ENCODE measurements at places on chromosomes 1 and 21. TPM values are rescaled to one million over a fixed set of nuclear protein-coding genes. Genes with fewer than 3 reads are reported as not detected.

DNA sequence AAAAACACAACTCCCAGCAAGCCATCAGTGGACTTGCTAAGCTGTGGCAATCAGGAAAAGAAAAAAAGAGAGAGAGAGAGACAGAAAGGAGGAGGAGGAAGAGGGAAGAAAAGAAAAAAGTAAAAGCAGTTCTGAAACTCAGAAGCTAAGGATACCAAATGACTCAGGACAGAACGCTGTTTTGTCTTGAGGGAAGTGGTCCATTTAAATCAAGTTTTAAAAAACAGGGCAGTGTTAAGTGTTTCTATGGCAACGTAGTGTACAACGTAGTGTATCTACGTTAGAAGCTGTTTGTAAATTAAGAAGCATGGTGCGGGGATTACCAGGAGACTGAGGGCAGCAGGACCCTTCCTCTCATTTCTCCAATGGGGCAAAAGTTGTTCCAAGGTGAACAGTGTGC is 5.8 kb downstream of the ADORA3 start:
- no peak for DNase-seq

GRCh38 chr1:43306688-43307457 is 6.1 kb downstream of the TIE1 start:
- no peak for DNase-seq

The FAM163A gene
- polyA plus RNA-seq: 5.5 TPM

The PTAFR gene
- polyA plus RNA-seq: 2.7 TPM

The PRPF38A gene
- polyA plus RNA-seq: 51.0 TPM

GRCh38 chr21:43750339-43751033 is 25.6 kb downstream of the CSTB start:
- no peak for DNase-seq

DNA sequence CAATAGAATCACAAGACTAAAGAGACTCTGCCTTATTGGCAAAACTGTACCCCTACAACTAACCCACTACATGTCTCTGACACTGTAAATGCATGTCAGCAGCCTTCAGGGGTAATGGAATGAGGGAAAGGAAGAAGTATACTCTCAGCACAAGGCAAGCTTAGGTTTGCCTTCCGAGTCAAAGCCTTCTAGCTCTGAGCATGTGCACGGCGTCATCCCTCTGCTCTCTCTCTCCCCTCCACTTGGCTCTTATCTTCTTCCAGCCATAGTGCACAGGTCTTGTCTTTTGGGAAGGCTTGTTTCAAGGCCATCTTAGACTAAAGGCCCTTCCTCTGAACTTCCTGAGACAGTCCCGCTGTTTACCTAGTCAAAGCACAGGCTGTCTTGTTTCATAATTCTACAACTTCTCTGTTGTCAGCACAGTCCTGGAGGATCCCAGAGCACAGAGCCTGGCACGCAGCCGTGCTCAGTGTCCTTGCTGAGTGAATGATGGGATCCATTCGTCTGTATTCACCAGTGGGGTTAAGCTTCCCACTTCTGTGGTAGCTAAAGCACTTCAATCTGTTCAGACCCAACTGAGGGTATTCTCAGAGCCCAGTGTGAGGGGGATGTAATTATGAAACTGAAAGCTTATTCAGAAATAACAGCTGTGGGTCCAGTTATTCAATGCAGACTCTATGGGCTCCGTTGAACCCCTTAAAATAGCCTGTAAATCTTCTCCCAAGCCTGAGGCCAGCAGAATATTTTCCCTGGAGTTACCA is 166.5 kb upstream of the PLD5 start:
- DNase-seq: no peak

GRCh38 chr1:15959827-15960446 is 16.0 kb downstream of the ZBTB17 start:
- no peak for DNase-seq

DNA sequence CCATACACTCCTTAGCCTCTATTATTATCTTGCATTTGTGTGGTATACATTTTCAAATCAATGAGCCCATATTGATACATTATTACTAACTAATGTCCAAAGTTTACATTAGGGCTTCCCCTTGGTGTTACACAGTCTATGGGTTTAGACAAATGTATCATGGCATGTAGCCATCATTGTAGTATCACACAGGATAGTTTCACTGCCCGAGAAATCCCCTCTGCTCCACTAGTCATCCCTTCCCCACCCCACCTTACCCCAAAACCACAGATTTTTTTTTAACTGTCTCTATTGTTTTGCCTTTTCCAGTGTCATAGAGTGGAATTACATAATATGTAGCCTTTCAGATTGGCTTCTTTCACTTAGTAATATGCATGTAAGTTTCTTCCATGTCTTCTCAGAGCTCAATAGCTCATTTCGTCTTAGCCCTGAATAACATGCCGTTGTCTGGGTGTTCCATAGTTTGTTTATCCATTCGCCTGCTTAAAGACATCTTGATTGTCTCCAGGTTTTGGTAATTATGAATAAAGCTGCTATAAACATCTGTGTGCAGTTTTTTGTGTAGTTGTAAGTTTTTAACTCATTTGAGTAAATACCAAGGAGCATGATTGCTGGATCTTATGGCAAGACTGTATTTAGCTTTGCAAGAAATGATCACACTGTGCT is 86.4 kb upstream of the LYST start:
- DNase-seq: no peak

DNA sequence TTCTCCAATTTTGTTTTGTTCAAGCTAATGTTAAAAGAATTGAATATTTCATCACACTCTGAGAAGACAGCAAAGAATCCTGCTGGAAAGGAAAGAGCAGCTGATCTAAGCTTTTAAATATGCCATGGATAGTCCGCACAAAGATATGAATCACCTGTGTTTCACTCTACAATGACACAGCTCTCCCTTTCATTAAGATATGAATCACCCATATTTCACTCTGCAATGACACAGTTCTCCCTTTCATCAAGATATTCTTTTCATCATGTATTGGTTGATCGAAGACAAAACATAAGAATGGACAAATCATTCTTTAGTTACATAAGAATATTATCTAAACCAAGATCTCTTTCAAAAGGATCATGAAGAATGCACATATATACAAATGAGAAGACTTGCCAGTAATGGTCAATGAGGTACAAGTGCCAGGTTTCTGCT is 367.3 kb downstream of the SMYD3 start:
- no peak for DNase-seq

DNA sequence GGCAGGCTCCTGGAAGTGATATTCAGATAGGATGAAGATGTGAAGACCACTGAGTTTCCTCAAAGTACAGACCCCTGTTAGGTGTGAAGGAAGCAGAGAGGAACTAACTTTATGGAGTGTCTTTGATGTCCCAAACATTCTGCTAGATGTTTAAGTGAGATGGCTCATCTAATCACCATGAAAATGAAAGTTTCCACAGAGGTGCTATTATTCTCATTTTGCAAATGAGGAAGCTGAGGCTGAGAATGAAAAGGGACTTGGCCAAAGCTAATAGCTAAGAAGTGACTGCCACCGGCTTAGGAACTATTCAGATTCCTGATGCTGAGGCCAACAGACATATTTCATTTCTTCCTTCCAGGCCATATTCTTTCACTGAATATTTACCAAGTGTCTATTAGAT is 45.9 kb upstream of the WLS start:
- DNase-seq: no peak

The NPHS2 gene
- polyA plus RNA-seq: not detected

The NCAM2 gene
- polyA plus RNA-seq: 7.7 TPM

The HES3 gene
- polyA plus RNA-seq: not detected

The SLC45A3 gene
- 9.3 TPM for polyA plus RNA-seq

DNA sequence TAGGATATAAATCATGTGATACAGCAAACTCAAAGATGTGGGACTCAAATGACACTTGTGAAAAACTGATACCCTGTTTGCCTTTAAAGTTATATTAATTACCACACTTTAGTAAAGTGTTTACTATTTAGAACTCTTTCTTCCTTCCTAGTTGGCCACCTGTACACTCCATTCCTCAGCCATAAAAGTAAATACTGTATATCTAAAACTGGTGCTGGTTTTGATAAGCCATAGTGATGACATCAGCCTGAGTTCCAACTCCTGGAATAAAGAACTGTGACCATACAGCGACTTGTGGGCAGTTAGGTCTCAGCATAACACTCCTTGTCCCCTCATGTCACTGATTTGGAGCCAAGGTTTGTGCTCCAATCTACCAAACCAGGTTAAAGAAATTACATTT is 2.8 kb downstream of the PTGER3 start:
- DNase-seq: no peak
